T follicular helper cell (primary cell): ENCODE measurements at places on chromosomes 2 and 18.

DNA sequence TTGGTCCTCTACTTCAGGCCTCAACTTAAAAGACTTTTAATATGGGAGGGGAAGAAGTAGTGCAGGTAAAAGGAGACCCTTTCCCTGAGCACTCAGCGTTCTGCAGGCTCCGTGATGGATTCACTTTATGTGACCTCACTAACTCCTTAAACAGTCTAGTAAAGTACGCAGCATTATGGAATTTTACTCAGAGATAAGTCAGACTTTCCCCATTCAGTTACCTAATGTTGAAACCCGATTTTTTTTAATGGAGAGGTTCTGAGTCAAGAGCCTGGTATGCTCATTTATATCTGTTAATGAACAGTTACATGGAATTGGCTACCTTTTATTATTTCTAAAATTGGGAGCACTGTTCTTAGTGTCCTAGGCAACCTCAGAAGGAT is 34.1 kb downstream of the RASGRP3 start:
- DNase-seq: no peak

DNA sequence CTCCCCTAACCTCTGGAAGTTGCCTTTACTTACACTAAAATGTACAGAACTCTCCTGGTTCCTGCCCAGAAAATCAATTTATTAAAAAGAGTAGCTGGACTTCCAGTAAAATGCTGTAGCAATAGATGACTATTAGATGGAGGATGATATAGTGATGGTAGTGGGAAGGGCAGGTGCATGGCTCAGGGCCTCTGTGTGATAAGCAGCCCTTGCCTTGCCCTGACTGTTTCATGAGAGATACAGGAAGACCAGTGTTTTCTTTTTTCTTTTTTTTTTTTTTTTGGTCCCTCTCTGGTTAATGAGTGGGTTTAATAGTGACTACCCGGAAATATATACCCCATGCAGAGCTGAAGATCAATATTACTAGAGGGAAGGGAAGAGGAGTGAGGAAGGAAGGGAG is 48.7 kb upstream of the NEDD4L start:
- no peak for DNase-seq

GRCh38 chr2:163984986-163985385 is 249.2 kb upstream of the FIGN start:
- DNase-seq: no peak

GRCh38 chr2:52960881-52961280 is 806.7 kb upstream of the CHAC2 start:
- no peak for DNase-seq

DNA sequence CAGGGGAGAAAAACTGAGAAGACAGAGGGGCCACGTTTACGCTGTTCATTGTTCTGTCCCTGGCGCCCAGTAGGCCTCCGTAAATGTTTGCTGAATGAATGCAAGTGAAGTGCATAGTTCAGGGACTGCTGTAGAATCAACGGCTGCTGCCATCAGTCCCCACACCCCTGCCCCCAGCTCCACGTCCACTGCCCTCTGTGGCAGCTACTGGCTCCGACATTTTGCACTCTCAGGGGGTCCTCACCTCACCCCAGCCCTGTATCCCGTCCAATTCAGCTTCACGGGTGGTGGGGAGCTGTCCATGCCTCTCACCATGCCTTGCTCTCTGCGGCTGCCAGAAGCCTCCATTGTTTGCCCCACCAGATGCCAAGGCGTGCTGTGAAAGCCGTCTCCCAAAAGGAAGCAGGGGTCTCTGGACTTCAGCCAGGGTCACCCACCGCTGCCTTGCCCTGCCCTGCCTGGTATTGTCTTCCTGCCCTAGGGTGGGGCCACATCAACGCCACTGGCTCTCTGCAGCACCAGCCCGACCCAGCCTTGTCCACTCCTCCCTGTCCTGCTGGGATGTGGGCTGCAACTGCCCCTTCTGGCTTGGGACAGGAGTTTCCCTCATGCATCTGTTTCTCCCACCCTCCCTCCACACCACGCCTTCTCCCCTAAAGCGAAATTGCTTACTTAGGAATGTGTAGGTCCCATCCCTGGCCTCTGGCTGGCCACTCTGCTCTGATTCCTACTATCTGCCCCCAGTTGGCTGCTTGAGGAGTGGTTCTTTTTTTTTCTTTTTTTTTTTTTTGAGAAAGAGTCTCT is 86.0 kb downstream of the RHOB start:
- DNase-seq: no peak

- no peak for DNase-seq
These were observed 3.2 kb downstream of the KLHL14 start for GRCh38 chr18:32769586-32770053.

DNA sequence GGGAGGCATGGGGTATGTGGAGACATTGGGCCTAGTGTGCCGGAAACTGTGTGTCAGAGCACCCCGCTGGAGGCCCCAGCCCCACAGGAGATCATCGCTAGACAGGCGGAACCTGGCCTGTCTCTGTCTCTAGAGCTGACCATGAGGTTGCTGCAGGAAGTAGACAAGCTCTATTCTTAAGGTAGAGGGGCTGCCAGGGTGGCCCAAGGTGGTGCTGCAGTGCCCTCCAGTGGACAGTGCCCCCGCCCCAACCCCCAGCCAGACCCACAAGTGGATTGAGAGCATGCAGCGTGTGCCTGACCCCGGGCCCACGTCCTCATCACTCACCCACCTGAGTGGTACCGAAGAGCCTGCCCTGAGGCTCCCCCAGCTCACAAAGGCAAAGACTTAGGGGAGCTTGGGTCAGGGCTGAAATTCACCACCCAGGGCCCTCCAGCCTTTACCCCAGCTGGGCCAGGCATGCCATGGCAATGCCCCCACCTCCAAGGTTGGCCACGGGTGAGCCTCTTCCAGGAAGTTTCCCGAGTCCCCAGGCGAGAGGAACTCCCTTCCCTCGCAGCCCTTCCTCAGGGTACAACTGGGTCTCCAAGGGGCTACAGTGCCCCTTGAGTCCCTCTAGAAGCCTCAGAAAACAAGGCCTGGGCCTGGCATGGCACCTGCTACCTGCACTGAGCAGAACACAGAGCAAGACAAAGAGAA is 155.0 kb downstream of the TTC32 start:
- no peak for DNase-seq

GRCh38 chr2:51027442-51027841 is 4.5 kb downstream of the NRXN1 start:
- no peak for DNase-seq
